ENCODE measurements at places on chromosomes 11 and 22. TPM values are rescaled to one million over a fixed set of nuclear protein-coding genes. Genes with fewer than 3 reads are reported as not detected.

DNA sequence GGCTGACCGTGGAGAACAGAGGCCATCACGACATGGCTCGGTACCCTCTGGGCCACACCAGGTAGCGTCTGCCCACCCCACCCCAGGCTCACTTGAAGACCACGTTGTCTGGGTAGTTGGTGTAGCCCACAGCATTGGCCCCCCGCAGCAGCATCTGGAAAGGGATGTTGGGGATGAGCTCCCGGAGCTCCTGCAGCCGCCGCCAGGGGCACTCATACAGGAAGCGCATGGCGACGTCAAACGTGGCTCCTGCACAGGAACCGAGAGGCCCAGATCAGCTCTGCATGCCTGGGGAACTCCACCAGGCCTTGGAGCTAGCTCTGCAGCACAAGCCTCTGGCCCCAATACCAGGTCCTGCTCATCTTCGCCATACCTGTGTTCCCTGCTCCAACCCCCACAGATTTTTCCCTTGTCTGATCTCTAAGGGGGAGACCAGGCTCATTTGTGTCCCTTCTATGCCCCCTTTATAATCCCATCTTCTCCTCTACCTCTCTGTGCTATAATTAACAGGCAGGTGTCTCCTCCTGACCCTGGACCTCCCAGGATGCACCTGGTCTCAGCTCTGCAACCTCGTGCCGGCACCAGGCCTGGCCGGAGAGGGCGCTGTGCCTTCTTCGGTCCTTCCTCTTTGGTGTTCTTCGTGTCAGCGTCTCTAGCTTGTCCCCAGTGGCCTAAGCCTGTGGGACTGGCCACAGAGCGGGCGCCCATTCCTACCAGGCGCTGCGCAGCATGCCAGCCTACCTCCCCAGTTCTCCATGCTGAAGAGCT is 5.0 kb upstream of the LRFN4 start:
- DNase-seq: peak; percentile 58

DNA sequence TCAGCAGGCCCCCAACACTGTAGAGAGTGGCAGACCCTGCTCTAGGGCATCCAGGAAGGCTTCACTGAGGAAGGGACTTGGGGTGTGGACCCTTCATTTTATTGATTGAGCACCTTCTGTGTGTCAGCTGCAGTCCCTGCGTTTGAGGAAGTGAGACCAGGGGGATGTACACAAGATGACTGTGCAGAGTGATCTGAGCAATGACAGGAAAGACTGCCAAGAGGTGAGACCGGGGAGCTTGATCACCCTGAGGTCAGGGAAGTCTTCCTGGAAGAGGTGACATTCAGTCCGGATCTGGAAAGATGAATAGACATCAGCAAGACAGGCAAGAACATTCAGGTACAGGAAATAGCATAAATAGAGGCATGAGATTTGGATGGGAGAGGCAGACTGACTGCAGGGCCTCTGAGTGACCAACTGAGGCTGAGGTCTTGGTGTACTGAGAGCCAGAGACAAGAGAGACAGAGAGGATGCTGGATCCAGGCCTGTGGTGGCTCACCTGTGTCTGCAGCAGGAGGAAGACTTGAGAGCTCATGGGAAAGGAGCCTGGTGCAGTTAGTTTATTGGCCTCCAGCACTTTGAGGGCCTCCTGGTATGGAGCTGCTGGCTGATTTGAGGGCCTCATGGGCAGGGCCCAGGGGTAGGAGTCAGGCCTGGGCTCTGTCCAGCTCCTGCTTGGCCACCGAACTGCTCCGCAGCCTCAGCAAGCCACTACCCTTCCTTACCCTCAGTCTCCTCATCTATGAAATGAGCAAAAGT is 5.2 kb downstream of the DGAT2 start:
- no peak for DNase-seq

DNA sequence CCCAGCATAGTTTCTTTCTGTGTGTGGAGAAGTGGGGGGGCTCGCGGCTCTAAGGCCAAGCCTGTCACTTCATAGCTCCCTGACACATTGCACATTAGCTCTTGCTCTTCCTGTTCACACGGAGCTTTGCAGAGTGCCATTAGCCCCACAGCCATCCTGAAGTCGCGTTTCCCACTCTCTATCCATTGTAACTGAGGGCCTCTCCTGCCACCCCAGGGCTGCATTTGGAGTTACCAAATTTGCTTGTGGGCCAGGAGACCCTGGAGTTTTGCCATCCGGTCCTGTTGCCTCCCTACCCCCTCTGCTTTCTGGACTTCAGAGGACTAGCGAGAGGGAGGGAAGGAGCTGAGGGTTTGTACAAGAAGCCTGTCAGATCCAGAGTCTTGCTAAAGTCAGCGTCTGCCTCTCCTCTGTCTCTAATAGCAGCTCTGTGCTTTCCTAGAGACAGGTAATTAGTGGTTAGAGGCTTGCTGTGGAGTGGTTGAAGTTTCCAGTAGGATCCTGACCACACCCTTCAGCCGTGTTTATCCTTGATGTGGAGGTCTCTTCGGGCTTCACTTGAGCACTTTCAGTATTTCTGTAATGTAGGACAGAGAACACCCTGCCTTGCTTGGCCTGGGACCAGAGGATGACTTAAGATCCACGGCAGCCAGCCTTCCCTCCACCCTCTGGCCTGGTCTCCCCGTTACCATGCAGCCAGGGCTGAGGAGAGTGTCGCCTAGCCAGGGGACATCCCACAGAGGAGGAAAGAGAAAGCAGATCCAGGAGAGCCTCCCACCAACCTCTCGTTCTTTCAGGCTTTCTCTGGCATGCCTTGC is 14.1 kb downstream of the DCPS start:
- peak; percentile 82 for DNase-seq

GRCh38 chr11:69357458-69358397 is 63.8 kb downstream of the MYEOV start:
- peak; percentile 41 for DNase-seq

DNA sequence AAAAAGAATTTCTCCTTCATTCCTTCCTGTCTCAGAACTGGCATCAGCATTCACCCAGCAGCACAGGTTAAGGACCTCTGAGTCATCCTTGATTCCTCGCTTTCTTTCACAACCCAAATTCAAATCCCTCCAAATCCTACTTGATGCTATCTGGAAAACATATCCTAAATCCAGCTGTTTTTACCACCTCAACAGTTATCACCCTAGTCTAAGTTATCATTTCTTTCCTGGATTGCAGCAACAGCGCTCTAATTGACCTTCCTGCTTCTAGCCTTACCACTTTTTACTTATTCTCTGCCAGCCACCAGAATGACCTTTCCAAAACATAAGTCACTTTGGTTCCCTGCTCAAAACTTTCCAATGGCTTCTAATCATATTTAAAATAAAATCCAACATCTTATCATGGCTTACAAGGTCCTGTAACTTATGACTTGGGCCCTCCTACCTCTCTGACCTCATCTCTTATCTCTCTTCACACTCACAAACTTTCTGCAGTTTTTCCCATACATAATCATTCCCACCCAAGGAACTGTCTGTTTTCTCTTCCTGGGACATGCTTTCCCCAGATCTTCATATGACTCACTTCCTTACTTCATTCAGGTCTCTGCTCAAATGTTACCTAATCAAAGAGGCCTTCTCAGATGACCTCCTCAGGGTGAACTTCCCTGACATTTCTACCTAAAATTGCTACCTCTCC is 119.4 kb downstream of the TTC28 start:
- DNase-seq: no peak

DNA sequence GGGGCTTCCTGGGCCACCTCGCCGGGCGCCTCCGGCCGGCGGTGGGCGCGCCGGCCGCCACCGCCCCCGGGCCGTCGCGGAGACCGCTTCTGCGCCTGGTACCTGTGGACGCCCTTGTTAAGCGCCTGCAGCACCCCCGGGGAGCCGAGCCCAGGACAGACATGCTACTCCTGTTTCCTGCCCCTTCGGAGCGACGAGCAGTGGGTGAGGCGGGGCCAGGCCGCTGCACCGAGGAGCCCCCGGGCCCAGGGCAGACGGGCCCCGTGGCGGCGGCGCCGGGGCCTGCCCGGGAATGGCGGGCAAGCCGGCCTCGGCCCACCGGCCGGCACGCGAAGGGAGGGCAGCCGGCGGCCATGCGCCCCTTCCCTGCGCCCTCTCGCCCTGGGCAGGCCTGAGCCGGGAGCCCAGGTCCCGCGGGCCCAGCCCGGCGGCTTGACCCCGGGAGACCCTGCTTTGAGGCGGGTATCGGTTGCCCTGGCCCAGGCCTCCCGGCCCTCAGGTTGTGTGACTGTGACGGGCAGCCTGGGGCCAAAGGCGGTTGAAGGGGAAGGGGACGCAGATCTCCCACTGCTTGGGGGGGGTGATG is 789 bp upstream of the KDM2A start:
- DNase-seq: peak; percentile 73

DNA sequence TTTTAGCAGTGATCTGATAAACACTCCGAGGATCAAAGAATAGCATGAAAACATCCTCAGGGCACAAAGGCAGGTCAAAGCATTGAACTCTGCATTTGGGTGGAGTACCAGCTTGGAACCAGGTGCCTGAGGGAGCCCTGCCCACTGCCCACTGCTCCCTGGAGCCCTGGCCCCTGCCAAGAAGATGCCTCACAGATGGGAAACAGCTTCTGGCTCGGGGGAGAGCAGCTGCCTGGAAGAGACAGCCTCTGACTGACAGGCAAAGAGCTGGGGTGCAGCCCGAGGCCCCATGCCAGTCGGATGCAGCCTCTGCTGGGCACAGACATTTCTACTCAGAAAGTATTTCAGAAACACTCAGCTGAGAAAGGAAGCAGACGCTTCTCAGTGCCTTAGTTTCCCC is 13.2 kb downstream of the LMO1 start:
- peak; percentile 26 for DNase-seq

DNA sequence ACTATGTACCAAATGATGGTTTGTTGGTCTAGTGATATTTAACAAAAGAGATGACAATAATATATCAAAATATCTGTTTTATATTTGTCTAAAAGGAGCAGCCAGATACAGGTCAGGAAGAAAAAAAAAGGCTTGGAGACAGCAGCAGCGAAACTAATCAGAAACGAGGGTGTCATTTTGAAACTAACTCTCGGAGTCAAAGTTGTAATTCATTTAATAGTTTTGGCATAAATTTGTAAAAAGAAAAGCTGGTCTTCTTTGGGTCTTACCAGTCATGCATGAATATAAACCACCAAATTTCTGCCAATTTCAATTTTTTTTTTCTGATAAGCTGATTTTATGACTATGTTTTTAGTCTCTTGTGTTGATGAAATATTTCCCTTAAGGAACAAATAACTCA is 25.5 kb downstream of the NPAT start:
- no peak for DNase-seq

DNA sequence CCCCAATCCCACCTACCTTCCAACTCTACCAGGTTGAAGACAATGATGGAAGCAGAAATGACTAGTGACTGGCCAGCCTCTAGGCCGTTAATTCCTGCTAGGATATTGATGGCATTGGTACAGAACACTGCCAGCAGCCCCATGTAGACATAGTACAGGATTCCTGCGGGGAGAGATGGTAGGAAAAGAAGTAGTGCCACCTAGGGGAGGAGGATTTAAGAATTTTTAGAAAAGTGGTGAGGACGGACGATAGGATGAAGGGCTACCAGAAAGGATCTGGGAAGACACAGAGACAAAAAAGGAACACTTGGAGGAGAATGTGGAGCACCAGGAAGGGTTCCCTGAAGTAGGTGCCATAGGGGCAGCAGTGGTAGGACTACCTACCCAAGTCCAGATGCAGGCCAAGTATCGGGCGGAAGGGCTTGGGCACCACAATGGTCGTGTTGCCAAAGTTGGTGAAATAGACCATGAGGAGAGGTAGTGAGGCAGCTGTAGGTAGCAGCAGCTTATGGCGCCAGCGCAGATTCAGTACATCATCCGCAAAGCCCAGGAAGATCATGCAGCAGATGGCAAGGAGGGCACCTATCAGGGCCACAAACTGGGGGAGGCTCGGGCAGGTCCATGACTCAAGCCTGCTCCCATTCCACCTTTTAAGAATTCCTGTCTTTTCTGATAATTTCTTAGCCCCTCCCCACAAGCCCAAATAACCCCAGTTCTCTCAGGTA is 1.2 kb downstream of the DPAGT1 start:
- DNase-seq: no peak

DNA sequence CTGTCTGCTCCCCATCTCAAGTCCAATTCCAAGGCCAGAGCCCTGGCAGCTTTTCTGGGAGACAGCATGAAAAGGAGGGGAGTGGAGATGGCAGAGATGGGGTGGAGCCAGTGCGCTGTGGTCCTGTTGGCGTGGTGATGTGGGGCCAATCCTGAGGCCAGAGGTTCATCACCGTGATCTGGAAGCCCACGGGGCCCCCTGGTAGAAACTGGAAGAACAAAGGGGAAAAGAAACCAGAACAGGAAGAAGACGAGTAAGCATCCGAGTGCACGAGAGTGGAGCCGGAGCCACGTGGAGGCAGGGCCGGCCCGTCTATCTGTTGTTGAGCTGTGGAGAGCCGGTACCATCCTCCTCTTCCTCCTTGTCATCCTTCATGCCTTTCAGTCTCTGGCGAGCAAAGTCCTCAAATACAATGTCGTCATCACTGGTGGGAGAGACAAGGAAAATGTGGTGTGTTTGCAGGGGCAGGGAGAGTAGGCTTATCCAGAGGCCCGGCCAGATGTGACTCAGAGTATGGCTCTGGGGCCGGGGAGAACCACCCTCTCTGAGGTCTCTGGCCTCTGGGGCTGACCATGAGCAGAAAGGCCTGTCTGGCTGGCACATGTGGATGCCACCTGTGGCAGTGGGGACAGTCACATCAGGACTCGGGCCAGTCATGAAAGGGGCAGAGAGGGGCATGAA is 25.4 kb downstream of the TPBGL start:
- DNase-seq: peak; percentile 56

DNA sequence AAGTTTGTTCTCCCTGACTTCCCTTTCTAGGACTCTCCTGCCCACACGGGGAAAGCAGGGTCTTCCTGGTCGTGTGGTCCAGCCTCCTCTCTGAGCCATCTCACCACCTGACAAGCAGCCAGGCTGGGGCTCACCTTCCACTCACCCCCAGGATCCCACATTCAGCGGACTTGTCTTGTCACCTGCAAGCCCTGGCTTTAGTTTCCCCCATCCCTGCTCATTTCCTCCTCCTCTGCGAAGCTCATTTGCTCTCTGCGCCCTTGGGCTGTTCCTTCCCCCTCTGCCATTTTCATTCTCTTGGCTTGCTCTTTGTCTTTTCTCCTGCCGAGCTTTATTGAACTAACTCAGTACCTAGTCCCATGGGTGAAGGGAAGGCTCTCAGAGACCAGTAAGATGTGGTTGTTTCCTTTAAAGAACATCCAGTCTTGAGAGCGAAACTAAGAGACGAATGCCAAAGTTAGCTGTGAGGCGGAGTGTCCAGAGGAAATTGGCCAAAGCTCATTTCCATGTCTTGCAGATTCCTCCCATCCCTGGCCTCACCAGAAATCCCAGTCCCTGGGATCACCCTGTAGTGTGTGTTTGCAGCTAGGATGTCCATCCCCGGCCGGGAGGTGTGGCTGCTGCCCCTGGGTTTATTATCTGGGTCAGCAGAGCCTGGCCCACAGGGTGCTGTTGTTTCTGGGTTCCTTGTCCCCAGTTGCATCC is 2.0 kb downstream of the ST14 start:
- DNase-seq: no peak

Gene GGTLC2
- not detected for total RNA-seq

Gene SLC22A12
- not detected for total RNA-seq

Gene DENND6B
- total RNA-seq: 14.0 TPM

Gene NRXN2
- total RNA-seq: 13.7 TPM

Gene DNAJB7
- not detected for total RNA-seq

Gene MUC15
- not detected for total RNA-seq

Gene PGA4
- not detected for total RNA-seq

Gene KRTAP5-3
- not detected for total RNA-seq

Gene IFITM10
- 3.4 TPM for total RNA-seq

Gene TKFC
- total RNA-seq: 32.6 TPM

Gene LARGE2
- 1.4 TPM for total RNA-seq

Gene TRPC6
- 3.3 TPM for total RNA-seq

Gene ACTN3
- total RNA-seq: 0.71 TPM
